ENCODE measurements at places on chromosomes 16 and 17. TPM values are rescaled to one million over a fixed set of nuclear protein-coding genes. Genes with fewer than 3 reads are reported as not detected.

HSPB9 gene
- total RNA-seq, result not detected

MARVELD3 gene
- not detected for total RNA-seq

LHX1 gene
- 0.39 TPM for total RNA-seq

SLC13A2 gene
- total RNA-seq, result not detected

KRT12 gene
- not detected for total RNA-seq

ADGRG1 gene
- total RNA-seq, result 1.3 TPM

CRAMP1 gene
- 3.1 TPM for total RNA-seq

PCTP gene
- 21.8 TPM for total RNA-seq
